ENCODE measurements at places on chromosomes 5 and 9.

GRCh38 chr9:108012886-108013665 is 523.5 kb upstream of the KLF4 start:
- no peak for DNase-seq

DNA sequence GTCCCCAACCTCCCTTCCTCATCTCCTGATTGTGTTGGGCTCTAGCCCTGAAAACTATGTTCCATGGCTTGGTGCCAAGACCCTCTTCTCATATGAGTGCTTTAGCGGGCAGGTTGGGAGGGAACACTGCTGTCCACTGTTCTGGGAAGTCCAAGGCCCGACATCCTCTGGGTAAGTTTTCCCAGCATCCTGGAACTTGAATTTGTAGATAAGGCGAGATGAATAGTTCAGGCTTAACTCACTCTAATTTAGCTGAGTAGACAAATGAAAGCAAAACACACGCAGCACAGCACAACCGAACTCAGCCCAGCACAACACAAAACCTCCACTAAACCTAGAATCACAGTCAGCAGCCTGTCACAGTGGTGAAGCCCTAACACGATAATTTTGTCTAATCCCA is 95.3 kb upstream of the SLC28A3 start:
- DNase-seq: no peak

GRCh38 chr5:33317271-33317670 is 123.5 kb upstream of the TARS1 start:
- DNase-seq: no peak

DNA sequence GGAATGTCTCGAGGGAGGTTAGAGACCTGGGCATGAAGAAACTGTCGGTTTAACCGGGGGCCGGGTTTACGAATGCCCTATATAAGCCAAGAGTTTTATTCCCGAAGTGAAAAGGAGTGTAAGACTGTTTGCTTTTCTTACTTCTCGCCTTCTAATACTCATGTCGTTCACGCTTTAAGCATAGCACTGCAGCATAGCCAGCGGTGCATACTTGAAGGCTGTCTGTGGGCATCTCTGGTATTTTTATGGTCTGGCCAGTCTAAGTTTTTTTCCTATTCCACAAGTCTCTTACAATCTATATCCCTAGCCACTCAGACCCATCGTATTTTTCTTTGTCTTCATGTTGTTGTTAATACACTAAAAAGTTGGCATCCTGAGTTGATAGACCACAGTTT is 1.2 kb downstream of the UHRF2 start:
- no peak for DNase-seq

- no peak for DNase-seq
Observed at GRCh38 chr5:123204251-123204650, 115.2 kb downstream of the PRDM6 start.
